ENCODE measurements at places on chromosomes 12 and 14. TPM values are rescaled to one million over a fixed set of nuclear protein-coding genes. Genes with fewer than 3 reads are reported as not detected.

GRCh38 chr12:62249419-62249818 lies 10.8 kb upstream of the USP15 start:
- no peak for DNase-seq

GRCh38 chr12:2083008-2083407 lies 30.2 kb downstream of the CACNA1C start:
- DNase-seq = no peak

- DNase-seq = no peak
Observed at GRCh38 chr12:92199819-92200576, 54.4 kb upstream of the BTG1 start.

DNA sequence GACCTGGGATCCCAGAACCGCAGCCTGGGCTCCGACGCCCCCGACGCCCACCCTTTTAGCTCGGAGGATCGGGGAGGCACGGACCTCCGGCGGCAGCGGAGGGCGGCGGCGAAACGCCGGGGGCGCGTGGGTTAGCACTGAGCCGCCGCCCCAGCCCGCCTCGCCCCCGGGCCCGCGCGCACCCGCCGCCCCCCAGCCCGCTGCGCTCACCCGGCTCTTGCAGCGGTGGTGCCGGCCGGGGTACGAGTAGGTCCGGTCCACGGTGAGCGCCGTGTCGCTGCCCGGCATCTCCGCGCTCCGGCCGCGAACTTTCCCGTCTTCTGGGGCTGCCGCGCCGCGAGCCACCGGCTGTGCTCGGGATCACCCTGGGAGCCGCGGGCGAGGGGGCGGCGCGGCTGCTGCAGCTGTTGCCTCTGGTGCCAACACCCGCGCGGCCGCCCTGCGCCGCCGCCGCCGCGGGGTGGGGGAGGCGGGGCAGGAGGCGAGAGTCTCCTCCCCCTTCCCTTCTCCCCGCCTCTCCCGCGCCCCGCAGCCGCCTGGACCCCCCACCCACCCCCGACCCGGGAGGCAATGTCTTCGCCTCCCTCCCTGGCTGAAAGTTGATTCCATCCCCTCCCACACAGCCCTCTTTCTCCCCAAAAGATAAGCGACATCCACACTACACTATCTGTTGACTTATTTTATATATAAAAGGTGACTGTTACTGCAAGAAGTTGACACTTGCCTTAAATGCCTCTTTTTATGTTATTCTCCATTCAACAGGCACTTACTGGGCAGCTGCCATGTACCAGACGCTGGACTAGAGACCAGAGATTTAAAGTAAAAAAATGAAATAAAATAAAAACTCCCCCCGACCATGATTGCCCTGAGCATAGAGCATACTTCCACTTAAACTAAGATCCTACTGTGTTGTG lies at the start of gene TMCC3:
TMCC3 (minus strand) TSS at position 415 of the 914 bp plus-strand sequence; CDS start at position 288, 127 bp downstream.
- DNase-seq = peak; percentile 61

DNA sequence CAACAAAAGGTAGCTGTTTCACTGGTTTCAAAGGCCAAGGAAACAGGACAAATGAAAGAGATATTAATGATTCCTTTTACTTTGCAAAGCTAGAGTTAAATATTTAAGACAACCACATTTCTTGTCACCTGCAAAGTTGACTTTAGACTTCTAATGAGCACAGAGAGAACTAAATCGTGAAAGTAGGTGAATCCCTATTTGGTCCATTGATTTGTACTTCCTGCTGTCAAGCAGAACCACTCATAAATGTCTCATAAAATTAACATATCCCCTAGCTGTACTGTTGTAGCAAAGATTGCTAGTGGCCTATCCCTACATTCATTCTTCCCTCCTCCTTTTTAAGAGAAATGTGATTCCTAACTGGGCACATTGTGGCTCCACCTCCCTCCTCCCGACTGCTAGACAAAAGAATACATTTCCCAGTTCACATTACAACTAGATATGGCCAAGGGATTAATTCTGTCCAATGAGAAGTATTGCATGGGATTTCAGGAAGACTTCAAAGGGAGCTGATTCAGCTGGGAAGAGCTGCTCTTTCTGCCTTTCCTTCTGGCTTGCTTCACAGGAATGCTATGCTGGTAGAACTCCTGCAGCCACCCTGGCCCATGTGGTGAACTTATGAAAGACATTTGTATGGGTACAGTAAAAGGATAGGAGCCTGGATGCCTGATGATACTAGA lies 227.5 kb upstream of the ABCD2 start:
- no peak for DNase-seq

GRCh38 chr12:6620137-6620884 lies 13.1 kb upstream of the CHD4 start:
- peak; percentile 84 for DNase-seq

DNA sequence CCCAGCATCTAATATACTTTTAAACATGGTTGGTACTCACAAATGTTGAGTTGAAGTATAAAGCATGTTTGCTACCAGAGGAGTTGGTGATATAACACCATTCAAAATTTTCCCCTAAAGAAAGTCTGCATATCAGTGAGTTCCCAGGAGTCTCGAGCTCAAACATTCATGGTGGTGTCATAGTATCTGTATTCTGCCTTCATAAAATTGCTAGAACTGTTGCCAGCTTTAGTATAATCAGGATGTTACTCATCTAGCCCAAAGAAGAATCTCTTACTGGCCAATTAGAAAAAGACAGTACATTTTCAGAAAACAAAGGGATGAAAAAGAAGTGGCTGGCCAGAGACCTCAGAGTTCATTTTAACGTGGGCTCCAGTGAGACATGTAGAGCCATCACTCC lies 374.7 kb downstream of the KCNH5 start:
- no peak for DNase-seq

DNA sequence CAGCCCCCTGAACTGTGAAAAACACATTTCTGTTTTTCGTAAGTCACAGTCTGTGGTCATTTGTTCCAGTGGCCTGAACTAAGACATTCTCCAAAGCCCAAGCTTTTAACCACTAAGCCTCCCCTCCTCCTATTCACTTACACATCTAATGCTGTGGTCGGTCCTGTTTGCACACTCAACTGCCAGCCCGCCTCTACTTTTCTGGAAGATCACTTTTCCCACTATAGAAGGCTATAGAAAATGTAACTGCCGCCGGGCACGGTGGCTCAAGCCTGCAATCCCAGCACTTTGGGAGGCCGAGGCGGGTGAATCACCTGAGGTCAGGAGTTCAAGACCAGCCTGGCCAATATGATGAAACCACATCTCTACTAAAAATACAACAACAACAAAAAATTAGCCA lies 524.7 kb upstream of the TMEM132C start:
- DNase-seq = no peak

DNA sequence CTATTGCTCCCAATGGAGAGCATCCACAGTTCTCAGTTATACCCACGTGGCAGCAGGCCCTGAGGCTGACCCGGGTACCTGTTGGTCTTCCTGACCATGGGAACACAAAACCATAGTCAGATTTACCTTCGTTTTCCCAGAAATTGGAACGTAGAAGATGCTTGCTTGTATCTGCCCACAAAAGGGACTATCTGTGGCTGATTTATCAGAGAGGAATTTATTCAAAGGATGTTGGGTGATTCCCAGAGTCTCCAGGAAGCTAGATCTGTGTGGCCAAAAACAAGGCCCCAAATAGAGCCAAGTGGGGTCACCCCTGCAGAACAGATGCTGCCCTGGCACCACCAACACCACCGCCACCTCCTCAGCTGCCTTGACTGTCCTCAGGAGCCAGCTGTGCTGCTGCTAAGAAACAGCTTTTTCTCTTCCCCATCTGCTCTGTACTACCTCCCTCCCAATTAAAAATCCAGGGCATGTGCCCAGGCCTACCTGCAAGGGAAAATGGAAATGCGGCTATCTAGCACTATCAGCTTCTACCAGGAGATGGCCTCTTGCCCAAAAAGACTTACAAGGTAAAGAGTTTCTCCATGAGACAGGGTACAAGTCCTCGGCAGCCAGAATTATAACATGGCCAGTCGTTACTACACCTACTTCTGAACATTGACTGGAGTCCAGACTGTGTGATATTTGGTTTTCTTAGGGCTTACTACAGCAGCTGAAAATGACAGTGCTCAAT lies 128.6 kb upstream of the PLEKHG7 start:
- DNase-seq = peak; percentile 19

DNA sequence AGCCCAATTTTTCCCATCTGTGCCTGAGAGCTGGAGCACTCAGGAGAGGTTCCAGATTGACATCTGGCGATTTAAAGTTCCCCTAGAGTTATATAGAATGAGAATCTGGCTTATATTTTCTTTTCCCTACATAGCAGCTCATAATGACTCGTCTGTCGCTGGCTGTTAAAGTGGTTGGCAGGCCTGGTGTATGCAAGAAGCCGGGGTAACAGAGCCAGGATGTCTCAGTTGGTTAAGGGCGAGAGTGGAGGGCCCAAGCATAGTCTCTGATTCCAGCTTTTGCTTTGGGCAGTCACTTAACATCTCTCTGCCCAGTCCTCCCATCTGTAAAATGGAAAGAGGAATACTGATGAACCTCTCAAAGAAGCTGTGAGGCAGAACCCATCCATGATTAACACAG lies 751.6 kb downstream of the NOVA1 start:
- no peak for DNase-seq

DNA sequence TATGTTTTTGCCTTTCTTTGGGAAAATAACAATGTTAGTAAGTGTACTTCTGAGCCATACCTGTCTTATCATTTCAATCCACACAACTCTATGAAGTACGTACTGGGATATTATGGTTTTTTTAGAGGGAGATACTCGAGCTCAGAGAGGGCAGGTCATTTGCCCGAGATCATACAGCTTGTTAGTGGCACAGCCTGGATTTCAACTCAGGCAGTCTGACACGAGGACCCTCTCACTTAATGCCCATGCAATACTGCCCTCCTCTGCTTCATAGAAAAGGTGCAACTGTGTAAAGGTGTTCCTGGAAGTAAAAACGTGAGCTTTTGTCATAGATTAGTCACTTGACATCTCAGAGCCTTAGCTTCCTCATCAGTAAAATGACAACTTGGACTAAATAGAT lies 128.0 kb downstream of the NDUFA12 start:
- peak; percentile 29 for DNase-seq

DNA sequence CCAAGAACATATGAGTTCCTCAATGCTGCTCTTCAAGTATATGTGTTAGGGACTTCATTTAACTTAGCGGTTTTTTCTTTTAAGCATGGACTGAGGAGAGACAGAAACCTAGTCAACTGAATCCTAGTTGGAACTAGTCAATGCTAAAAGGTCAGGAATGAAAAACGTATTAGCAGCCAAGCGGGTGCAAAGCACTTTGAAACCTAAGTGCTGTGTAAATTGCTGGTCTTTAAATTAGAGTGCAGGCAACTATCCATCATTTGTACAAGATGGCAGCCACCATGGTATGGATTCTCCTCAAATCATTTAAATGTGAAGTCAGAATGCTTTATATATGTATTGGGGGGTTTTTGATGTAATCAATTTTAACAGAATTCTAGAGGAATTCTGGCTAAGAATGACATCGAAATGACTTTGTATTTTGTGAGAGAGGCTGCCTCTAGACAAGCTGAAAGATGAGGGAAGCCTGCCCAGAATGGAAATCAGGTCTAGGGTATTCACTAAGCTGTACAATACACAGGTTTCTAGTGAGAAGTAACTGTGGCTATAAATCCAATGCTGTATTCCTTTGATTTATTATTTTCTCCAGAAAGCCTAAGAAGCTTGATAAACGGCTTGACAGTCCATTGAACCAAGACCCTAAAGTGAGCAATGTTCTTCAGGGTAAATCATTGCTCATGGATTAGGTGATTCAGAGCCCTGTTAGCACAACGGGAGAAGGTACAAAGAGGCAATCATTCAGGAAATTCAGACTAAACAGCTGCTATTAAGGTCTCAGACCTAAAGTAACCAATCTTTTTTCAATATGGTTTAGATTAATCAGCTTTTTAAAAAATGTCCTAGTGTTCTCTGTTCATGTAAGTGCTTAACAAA lies 198.8 kb downstream of the ANO2 start:
- no peak for DNase-seq

DNA sequence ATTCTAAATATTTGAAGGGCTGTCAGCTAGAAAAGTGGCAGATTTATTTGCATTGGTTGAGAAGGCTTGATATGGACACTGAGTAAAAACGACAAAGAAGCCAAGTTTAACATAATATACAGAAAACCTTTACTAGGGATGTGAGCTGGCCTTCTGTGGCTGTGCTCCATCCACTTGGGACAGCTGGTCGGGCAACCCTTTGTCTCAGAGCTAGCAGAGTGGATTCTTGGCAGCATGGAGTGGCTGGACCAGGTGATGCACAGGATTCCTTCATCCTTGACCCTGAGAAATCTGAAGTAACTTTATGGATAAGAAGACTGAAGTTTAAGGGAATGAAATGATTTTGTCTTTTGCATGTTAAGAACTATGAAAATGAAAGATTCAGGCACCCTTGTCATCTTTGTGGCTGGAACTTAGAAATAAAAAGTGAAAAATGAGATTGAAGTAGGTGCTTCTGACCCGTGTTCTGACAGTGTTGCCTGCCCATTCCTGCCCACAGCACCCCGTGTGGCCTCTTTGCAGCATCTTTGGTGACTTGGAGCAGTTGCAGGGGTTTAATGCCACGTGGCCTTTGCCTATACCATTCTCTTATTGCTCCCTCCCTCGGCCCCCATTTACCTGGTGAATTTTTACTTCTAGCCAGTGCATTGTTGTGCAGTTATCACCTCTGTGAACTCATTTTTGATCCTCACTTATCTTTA lies 32.6 kb downstream of the PELI2 start:
- DNase-seq = no peak

- DNase-seq = no peak
Observed at GRCh38 chr12:15212930-15213329, 8.3 kb downstream of the RERG start.

GRCh38 chr14:95885278-95885677 lies 8.6 kb downstream of the TUNAR start:
- no peak for DNase-seq

DNA sequence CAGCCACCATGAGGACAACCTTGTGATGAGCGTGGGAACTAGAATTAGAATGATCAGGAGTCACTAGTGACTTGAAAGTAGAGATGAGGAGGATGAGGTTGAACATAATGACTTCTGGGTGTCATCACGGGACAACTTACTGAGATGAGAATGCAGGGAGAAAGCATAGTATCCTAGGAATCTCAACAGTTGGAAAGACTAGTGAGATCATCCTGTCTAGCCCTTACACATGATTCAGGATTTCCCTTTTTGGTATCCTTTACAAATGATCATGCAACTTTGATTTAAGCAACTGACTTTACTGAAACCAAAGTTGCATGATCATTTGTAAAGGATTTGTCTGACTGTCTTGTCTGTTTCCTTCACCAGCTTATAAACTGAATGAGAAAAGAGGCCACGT lies 51.8 kb upstream of the HIF1A start:
- DNase-seq = no peak

DNA sequence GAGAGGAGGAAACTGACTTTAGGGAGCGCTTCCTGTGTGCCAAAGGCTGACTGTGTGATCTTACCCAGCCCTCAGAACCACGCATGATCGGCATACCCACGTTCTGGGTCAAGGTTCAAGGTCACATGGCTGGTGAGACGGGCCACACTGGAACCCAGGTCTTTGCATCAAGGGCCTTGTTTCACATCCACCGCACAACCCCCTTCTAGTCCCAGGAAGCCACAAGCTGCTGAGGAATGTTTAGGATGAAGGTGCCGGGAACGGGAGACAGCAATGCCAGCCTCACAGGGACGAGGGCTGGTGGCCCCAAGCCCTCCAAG lies 50.7 kb downstream of the TESC start:
- no peak for DNase-seq

The OASL gene
- total RNA-seq = not detected

The JPH4 gene
- 0.64 TPM for total RNA-seq

The FOXN4 gene
- not detected for total RNA-seq

The RNU4-1 gene
- total RNA-seq = 6,066 TPM

The PTPRQ gene
- not detected for total RNA-seq

The AKAP3 gene
- 1.8 TPM for total RNA-seq

The TNFAIP2 gene
- total RNA-seq = 163 TPM

The RNASE7 gene
- not detected for total RNA-seq

The TOMM20L gene
- total RNA-seq = not detected

The ERP27 gene
- total RNA-seq = 0.46 TPM

The OVCH1 gene
- total RNA-seq = not detected

The C12orf50 gene
- not detected for total RNA-seq
